Vein endothelial cell (primary cell): ENCODE measurements at places on chromosomes 1 and 21. TPM values are rescaled to one million over a fixed set of nuclear protein-coding genes. Genes with fewer than 3 reads are reported as not detected.

The UBR4 gene
- 134 and 160 TPM in 2 replicates for total RNA-seq

The KLHDC7A gene
- not detected in 2 replicates for total RNA-seq

The WNT3A gene
- not detected in 2 replicates for total RNA-seq

The CFAP45 gene
- 0.65 and 1.5 TPM in 2 replicates for total RNA-seq

The PLA2G2F gene
- total RNA-seq, result not detected in 2 replicates

The ANKRD35 gene
- under 0.01 and 0.10 TPM in 2 replicates for total RNA-seq

The SH3BGR gene
- total RNA-seq, result 0.33 TPM in 1 of 2 replicates, not detected in the other

The AMPD1 gene
- total RNA-seq, result not detected in 2 replicates

The KIRREL1 gene
- total RNA-seq, result 42.2 and 51.9 TPM in 2 replicates

The IRF2BP2 gene
- 109 and 155 TPM in 2 replicates for total RNA-seq

The SLC2A5 gene
- under 0.01 and 0.33 TPM in 2 replicates for total RNA-seq
